ENCODE measurements at places on chromosomes 3 and 15.

DNA sequence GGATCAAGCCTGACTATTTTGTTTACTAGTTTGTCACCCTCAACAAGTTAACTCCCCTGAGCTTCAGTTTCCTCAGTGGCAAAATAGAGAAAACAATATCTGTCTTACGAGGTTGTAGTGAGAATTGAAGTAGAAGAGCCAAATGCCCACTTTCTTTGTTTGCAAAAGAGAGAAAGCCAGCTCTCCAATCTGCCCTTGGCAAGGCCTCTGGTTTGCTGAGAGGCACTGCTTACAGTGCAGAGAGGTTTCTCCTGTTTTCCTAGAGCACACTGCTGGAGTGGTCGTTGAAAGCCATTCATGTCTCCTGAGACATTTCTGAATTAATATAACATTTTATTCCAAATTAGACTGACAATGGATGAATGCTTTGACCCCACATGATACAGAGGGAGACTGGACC is 260.5 kb upstream of the IGF1R start:
- DNase-seq: no peak

GRCh38 chr3:53597136-53597915 is 102.9 kb downstream of the CACNA1D start:
- no peak for DNase-seq

GRCh38 chr15:24054547-24055245 is 367.6 kb upstream of the NDN start:
- no peak for DNase-seq

GRCh38 chr3:140883428-140884040 is 58.1 kb upstream of the SLC25A36 start:
- no peak for DNase-seq

GRCh38 chr3:46934498-46935167 is 41.9 kb downstream of the CCDC12 start:
- DNase-seq: no peak

DNA sequence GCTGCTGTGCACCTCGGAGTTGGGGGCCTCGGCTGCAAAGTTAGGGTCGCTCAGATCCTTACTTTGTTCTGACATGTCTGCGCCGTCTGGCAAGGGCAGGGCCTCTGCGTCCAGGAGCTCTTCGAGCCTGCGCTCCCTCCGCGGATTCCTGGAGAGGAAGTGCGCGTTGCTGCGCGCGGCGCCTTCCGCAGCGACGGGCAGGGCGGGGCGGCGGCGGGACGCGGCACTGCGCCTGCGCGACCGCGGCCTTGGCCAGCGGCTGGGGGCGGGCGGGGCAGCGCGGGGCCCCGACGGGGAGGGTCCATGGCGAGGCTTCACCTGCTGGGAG is at the start of gene NDN:
Gene NDN, minus strand, starts transcription at position 163 of the 328 bp plus-strand sequence. Its CDS starts 88 bp downstream, at position 75.
- DNase-seq: no peak

DNA sequence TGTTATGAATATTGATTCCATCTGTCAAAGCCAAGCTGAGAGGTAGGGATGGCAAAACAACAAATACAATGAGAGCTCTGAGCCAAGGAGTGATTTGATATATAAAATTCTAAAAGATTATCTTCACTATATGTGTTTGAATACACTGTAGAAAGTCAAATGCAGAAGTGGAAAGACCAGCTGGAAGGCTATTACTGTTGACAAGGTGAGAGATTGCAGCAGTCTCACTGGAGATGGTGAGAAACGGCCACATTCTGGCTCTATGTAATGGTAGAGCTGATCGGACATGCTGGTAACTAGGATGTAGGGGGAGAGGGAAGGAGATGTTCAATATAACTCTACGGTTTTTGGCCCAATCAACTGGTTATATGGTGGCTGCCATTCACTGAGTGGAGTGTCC is 434.2 kb upstream of the SUCLG2 start:
- no peak for DNase-seq

GRCh38 chr3:173584093-173584837 is 186.7 kb downstream of the NLGN1 start:
- no peak for DNase-seq

All from DMS153 (cell line).